ENCODE measurements at places on chromosomes 3 and 15.

DNA sequence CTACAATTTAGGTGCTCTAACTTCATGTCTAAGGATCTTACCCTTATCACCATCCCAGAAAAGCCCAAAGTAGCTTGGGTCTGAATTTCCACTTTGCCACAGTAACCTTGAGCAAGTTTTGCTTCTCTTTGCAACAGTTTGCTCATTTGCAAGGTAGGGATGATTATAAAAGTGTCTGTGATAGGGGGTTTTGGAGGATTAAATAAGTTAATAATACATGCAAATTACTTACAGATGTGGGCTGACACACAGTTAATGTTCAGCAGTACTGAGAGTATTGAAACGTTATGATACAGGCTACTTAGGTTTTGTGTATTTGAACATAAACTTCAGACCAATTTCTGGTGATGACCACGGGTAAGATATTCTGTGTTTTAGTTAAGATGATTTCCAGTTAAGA, 444.7 kb upstream of the TPRG1 start:
- ATAC-seq: no peak

DNA sequence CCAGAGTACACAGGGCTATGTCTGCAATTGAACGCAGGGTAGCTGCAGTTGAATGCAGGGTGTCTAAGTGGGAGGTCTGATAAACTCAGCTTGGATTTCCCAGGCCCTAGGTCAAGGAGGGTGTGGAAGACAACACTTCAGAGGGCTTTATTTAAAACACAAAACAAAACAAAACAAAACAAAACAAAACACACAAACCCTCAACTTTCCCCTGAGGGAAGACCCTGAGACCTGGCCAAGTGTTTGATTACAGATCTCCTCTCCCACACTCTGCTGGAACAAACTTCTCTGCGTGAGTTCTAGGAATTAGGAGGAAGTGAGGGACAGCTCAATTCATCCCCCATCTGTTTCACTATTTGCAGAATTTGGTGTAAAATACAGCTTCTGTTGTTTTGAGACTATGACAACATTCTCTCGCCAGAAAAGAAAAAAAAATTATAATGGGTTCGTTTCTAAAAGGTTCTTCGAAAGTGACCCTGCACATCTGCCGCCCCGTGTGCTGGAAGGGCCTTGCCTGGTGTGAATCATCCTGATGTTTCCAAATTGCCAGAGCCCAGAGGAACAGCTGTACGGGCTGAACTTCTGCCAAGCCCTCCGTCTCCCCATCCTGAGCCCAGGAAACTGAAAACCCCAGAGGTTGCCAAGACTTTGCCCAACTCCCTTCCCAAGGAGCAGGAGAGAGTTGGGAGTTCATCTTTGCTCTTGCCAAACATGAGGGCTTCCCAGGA, 73.3 kb upstream of the RAD18 start:
- peak; percentile 38 for ATAC-seq

- ATAC-seq: no peak
Measured at GRCh38 chr3:100781301-100781700, 72.0 kb downstream of the TFG start.

GRCh38 chr3:36214460-36214859, 165.8 kb upstream of the STAC start:
- ATAC-seq: no peak

GRCh38 chr15:70192041-70192440, 94.3 kb upstream of the TLE3 start:
- ATAC-seq: no peak

DNA sequence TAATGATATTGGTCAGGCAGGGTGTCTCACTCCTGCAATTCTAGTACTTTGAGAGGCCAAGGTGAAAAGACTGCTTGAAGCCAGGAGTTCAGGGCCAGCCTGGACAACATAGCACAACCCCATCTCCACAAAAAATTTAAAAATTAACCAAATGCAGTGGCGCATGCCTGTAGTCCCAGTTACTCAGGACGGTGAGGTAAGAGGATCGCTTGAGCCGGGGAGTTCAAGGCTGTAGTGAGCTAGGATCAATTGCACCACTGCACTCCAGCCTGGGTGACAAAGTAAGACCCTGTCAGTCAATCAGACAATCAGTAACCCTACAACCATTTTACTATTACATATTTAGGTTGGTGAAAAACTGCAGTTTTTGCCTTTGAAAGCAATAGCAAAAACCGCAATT, 43.0 kb downstream of the RBM15B start:
- ATAC-seq: no peak

DNA sequence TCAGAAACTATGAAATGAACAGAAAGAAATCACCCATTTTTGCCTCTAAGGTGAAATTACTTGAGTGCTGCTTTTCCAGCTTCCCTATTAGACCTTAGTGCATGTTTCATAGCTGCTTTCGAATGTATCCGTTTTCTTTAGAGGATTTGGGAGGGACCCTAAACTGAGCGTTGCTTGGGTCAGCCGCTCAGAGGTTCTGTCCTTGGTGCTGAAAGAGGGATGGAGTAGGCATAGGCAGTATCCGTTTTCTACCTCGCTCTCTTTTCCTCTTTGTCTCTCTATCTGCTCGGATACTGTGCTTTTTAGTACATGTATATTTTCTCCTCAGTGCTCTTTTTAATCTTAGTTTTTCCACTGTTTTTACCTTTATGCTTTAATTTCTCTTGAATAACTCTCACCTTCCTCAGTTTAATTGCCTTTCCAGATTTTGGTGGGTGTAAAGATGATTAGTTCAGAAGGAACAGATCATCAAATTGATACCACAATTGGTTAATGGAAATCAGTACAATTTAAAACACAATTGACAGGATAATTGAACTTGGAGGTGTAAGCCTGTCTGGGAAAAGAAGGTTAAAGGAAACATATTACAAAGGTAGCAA, at the start of gene DRD3:
Gene DRD3, minus strand, starts transcription at position 283 of the 599 bp plus-strand sequence. CDS start 7,060 bp downstream, outside the sequence.
- no peak for ATAC-seq

GRCh38 chr3:192011137-192011536, 550.2 kb downstream of the PYDC2 start:
- ATAC-seq: peak; percentile 87

DNA sequence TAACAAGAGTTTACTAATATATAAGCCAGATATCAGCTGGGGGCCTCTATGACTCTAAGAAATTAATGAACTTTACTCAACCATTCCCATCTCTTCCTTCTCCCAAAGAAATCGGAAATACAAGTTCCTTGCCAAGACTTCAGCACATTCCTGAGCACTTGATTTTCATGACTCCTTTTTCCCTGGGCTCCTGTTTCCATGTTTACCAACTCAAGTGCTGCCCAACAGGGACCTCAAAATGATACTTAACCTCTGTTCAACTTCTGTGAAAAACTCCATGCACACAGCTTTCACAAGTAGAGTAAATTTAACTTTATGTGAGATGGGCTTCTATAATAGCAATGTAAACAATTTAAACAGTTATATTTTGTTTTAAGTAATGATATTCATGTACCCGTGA, 315.8 kb upstream of the CDIN1 start:
- ATAC-seq: no peak

DNA sequence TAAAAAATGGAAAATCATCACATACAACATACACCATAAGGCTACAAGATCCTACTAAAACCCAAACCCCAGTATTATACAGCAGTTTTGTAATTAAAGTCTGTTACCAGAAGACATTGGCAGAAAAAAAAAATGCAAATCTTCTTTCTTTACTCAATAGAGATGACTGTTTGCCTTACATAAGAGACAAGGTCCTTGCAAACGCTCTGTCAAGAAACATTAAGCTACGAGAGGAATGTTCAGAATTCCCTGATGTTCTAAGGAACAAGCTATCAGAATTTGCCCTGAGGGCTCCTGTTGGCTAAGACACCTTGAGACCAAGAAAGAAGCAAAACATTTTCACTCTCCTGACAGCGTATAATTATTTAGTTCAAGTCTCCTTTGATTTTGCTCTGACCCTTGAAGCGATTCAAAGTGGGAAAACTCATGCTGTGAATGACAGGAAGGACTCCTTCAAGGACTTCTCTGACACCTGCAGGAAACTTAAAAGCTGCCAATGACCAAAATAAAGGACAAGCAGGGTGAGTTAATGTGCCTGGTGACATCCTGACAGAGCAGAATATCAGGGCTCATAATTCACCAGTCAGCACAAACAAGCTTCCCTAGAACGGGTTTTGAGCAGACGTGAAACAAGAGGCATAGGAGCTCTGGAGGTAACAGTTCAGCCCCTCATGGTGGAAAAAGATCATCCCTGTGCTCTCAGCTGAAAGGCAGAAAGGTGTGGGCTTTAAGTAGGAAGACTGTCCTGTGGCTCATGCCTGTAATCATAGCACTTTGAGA, 2.5 kb downstream of the SCAMP2 start:
- peak; percentile 24 for ATAC-seq

Data from esophagus mucosa (tissue), 1 donor.